ENCODE measurements at places on chromosomes 13 and 19.
A peak's percentile ranks its signal among the peaks of the same experiment; 100 is the strongest.

GRCh38 chr19:41484822-41485221 lies 41.9 kb downstream of the ERICH4 start:
- DNase-seq = no peak

DNA sequence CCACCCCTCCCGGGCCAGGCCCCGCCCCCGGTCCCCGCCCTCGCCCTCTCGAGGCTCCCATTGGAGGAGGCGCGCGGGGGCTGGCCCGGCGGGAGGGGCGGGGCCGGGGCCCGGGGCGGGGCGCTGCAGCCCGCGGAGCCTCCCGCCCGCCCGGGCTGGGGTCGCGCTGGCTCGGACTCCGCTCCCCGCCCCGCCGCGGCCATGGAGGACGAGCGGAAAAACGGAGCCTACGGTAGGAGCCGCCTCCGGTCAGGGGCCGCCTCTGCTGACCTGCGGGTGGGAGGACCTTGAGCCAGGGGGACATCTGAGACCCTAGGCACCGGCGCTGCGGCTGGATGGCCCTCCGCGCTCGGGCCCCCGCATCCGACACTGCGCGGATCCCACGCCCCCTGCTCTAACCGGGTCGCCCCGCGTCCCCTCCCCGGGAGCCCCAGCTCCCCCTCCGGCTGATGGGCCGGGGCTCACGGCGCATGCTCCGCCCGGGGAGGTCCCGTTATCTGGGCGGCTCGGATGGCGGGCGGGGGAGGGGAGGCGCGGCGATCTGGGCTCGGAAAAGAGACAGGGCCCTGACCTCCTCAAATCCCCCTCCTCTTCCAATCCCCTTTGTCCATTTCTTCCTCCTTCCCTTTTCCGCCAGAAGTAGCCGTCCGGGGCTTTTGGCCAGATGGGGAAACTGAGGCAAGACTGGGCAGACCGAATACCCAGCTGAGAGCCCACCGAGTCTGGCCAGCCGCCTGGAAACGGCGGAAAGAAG lies 15.4 kb upstream of the AP1M2 start:
- peak; percentile 57 for DNase-seq

DNA sequence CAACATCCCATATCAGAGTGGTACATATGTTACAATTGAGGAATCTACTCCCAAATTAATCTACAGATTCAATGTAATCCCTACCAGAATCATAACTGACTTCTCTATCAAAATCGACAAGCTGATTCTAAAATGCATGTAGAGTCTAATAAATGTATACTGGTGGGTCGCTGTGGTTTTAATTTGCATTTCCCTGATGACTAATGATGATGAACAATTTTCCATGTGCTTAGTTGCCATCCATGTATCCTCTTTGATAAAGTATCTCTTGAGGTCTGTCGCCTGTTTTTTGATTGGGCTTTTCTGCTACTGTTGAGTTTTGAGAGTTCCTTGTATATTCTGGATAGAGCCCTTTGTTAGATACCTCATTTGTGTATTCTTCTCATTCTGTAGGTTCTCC lies 43.8 kb downstream of the KLF12 start:
- DNase-seq = no peak

DNA sequence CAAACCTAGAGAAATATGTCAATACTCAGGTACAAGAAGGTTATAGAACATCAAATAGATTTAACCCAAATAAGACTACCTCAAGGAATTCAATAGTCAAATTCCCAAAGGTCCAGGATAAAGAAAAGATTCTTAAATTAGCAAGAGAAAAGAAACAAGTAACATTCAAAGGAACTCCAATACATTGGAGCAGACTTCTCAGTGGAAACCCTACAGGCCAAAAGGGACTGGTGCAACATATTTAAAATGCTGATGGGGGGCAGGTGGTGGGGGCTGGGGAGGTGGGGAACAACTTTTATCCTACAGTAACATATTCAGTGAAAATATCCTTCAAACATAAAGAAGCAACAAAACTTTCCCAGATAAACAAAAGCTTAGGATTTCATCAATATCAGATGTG lies 23.1 kb downstream of the ITGBL1 start:
- DNase-seq = no peak

DNA sequence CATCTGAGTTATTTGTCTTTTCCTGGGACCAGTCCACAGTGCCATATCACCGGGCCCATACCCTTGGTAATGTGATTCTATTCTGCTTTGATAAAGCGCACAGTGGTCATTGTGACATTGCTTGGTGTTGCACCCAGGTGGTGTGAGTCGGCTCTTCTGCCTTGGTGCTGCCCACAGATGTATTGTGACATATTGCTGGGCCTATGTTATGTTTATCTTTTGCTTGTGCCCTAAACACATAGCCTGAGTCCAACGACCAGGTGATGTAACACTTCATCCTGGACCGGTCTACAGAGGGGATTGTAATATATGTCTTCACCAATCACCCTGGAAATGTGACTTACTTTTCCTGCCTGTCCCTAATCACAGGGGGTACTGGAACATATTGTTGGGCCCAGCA lies 23.7 kb upstream of the ZNF254 start:
- no peak for DNase-seq

DNA sequence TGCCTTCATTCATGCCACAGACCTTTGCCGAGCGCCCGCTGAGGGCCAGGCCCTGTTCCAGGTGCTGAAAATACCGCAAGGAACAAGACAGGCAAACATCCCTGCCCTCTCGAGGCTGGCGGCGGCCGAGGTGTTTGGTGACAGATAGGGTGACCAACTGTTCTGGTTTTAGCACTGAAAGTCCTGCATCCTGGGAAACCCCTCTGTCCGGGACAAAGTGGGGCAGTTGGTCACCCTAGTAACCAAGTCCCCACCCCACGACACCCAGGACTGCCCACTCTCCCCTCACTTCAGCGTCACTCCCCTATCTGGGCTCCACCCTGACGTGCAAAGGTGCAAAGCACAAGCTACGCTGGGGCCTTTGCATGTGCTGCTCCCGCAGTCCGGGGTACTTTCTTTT lies 17.3 kb downstream of the ZBTB7A start:
- DNase-seq = no peak

DNA sequence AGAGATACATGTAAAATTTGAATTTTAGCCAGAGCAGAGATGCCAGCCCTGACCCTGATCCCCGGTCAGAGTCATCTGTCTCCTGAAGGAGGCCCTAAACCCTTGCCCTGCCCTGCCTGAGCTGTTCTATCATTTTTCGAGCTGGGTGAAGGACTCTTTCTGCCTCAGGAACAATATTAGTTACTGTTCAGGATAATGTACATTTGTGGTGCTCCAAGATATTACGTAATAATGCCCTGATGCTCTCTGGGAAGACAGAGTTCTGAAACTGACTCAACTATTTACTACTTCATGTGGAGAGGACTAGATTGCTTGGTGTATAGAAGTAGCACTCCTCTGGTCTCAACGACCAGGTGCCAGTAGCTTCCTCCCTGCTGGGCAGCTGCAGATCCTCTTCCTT lies 37.9 kb upstream of the UBL3 start:
- no peak for DNase-seq

- no peak for DNase-seq
Observed at GRCh38 chr13:49086722-49087121, 111.0 kb downstream of the FNDC3A start.

DNA sequence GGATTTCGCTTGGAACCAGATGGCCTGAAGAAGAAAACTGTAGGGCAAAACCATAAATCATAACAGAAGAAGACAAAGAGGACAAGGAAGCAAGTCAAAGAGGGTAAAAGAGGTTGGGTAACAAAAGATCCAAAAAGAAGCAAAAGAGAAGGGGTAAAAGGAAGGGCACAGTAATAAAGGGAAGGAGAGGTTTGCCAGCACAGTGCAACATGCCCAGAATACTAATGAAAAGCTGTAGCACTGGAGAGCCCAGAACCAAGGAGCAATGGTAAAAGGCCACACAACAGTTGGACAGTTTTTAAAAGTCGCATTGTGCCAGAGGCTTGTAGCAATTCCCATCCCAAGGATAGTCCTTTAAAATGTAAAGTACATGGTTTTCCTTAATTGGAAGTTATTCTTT lies 506.6 kb downstream of the PCDH9 start:
- DNase-seq = no peak

- DNase-seq = no peak
Observed at GRCh38 chr13:41561170-41561569, 103.8 kb downstream of the RGCC start.

DNA sequence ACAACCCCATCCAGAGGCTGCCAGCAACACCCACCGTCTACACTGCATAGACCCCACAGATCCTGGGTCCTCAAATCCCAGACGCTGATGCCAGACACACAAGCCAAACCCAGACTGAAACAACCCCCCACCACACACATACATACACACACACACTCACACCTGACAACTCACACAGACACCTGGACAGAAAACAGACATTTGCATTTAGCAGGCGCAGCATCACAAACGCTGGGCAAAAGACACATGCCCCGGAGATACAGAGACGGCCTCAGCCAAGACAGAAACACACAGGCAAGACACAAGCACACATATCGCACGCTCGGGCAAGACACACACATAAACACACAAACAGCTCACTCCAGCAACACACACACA lies 1.3 kb downstream of the BBC3 start:
- DNase-seq = no peak

GRCh38 chr13:44329909-44330545 lies 43.6 kb upstream of the SERP2 start:
- DNase-seq = no peak

GRCh38 chr19:31955061-31955460 lies 390.3 kb upstream of the ZNF507 start:
- DNase-seq = no peak

DNA sequence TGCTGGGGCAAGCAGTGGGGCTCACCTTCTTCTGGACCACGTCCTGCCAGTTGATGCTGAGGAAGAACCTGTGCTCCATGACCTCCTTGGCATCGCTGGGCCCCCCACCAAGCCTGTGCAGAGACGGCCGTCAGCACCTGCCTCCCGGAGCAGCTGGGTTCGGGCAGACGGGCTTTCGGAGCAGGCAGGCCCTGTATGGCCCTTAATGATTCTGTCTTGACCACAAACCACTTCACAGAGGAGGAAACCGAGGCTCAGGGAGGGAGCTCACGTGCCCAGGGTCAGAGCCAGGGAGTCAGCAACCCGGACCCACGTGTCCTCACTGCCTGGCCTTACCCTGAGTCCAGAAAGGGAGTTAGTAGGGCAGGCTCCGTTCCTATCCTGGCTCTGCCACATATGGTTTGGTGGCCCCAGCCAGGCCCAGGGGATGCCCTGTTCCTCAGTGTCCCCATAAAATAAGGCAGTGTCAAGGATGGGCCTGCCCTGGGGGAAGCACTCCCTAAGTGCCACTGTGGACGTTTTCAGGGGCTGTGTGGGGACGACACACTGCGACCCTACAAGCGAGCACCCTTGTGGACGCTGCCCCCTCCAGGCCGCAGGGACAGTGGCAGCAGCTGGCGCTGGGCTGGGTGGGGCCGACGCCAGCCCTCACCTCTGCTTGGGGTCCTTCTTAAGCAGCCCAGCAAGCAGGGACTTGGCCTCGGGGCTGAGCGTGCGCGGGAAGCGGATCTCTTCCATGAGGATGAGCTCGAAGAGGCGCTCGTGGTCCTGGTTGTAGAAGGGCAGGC lies 8.9 kb upstream of the CCNP start:
- no peak for DNase-seq

DNA sequence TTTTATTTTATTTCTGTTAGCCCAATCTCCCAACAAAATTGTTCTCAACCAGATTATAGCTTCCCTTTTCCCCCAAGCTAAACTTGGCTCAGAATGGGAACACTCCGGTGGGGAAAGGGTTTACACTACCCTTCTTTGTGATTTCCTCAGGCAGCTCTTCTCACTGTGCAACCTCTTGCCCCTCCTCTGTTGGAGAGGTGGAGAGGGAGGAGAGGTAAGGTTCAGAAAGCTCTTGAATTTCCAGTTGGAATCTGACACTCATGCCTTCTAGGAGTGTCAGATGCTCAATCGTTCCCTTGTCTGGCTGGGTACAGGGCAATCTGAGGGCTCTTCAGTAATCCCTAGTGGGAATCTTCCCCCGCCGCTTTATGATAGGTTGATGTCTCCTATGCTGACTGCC lies 486.1 kb upstream of the KLF12 start:
- no peak for DNase-seq

- DNase-seq = no peak
Observed at GRCh38 chr19:13028027-13028426, 32.8 kb downstream of the NFIX start.

GRCh38 chr19:12946092-12946721 lies 545 bp downstream of the RAD23A start:
- peak; percentile 23 for DNase-seq

DNA sequence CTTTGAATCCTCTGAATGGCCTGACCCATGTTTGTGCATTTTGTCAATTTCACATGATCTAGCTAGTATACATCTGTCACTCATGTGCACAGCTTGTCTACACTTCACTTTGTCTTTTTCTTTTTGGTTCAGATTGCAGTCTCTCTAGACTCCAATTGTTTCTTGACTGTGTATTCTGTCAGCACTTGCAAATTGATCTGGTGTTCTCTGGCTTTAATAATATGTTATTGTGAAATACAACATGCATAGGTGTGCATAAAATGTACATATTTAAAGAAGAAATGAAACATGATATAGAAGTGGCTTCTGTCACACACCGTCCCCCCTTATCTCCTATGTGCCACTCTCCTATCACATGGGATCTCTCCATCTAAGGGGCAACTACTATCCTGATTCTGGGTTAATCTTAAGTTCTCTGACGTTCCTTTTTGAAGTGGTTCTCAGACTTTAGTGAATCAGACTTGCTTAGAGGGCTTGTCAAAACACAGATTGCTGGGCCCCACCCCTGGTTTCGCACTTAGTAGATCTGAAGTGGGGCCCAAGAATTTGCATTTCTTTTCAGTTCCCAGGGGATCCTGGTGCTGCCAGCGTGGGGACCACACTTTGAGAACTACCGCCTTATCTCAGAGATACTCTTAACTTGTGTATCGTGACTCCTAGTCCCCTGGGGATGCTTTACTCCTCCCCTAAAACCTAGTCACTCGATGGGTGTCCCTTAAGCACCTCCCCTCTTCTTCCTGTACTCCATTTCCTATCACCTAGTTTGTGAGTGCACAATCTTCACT lies 5.8 kb downstream of the KRTDAP start:
- DNase-seq = no peak

GRCh38 chr19:43784241-43784980 lies 3.6 kb upstream of the KCNN4 start:
- no peak for DNase-seq

GRCh38 chr13:34748073-34748472 lies 194.0 kb upstream of the NBEA start:
- peak; percentile 32 for DNase-seq

GRCh38 chr13:47650209-47650608 lies 350.9 kb downstream of the SUCLA2 start:
- DNase-seq = no peak

- DNase-seq = peak; percentile 19
Observed at GRCh38 chr13:71661921-71662320, 205.1 kb downstream of the DACH1 start.

- DNase-seq = no peak
Observed at GRCh38 chr19:1130771-1131717, 27.2 kb downstream of the GPX4 start.

DNA sequence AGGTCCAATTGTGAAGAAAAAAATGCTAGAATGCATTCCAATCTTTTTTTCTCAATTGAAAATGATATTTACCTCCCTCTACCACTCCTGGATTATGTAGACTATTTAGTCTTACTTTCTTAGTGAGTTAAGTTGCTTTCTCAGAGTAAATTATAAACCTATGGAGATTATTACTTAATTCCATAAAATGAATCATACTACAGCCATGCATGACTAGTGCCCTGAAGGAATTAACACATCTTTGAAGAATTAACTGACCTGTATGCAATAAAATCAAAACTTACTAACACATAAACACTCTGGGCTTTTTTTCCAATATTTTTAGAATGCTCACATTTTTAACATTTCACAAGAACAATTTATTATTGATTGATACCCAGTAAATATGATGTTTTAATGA lies 379.4 kb upstream of the DACH1 start:
- DNase-seq = no peak

Measured in NCI-H1105 treated with DMSO at 0.1 percent for 48 hours (cell line).